Erythroblast (primary cell): ENCODE measurements at places on chromosomes 12 and 14.
A peak's percentile ranks its signal among the peaks of the same experiment; 100 is the strongest.

DNA sequence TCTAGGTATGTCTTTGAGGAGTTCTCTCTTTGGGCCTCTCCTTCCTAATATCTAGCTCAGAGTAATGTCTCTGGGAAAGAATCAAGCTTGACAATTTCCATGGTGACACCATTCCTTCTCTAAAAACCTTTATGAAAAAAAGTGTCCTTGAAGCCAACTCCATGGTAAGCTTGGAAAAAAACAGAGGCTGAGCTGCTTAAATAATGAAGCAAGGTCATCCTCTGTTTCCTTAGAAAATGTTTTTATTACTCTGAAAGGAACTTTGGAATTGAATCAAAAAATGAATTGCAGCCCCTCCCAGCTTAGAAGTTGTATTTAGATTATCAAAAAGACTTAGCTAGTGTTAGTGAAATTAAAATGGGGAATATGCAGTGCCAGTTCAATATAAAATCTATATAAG, 166.1 kb upstream of the KITLG start:
- no peak for DNase-seq

GRCh38 chr12:93960521-93960920, 187.9 kb upstream of the PLXNC1 start:
- no peak for DNase-seq

- DNase-seq, result no peak
Observed at GRCh38 chr12:67925552-67925951, 63.7 kb upstream of the IFNG-AS1 start.

- DNase-seq, result no peak
Observed at GRCh38 chr12:60070552-60070951, 474.7 kb downstream of the SLC16A7 start.

DNA sequence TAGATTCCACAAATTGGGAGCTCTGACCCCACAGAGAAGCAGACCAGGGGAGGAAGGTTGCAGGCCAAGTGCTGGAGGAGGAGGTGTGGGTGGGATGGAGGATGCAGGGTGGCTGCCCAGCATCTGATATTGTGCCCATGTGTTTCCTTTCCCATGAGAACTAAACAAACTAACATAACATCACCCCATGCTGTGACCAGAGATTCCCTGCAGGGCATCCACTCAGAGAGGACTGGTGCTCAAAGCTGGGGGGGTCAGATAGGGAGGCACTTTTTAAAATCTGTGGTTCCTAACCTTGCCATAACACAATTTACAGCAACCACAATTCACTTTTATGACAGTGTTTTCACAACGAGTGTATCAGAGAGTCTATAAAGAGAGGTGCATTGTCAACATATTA, 1277.6 kb downstream of the AACS start:
- no peak for DNase-seq

GRCh38 chr14:89264196-89264800, 152.7 kb downstream of the FOXN3 start:
- DNase-seq, result no peak

GRCh38 chr12:88634008-88634407, 53.7 kb upstream of the KITLG start:
- no peak for DNase-seq

GRCh38 chr12:120092551-120093335, 23.8 kb downstream of the RAB35 start:
- DNase-seq, result no peak

GRCh38 chr12:104064842-104065427, 604 bp downstream of the HCFC2 start:
- peak; percentile 58 for DNase-seq

- no peak for DNase-seq
Observed at GRCh38 chr14:58638231-58639197, 752 bp downstream of the DACT1 start.

- DNase-seq, result no peak
Observed at GRCh38 chr12:41869432-41869831, 275.2 kb downstream of the GXYLT1 start.

- DNase-seq, result peak; percentile 30
Observed at GRCh38 chr12:69666798-69667197, 32.3 kb downstream of the BEST3 start.
